Fibroblast of skin of scalp (primary cell): ENCODE measurements at places on chromosomes 2 and 18.

DNA sequence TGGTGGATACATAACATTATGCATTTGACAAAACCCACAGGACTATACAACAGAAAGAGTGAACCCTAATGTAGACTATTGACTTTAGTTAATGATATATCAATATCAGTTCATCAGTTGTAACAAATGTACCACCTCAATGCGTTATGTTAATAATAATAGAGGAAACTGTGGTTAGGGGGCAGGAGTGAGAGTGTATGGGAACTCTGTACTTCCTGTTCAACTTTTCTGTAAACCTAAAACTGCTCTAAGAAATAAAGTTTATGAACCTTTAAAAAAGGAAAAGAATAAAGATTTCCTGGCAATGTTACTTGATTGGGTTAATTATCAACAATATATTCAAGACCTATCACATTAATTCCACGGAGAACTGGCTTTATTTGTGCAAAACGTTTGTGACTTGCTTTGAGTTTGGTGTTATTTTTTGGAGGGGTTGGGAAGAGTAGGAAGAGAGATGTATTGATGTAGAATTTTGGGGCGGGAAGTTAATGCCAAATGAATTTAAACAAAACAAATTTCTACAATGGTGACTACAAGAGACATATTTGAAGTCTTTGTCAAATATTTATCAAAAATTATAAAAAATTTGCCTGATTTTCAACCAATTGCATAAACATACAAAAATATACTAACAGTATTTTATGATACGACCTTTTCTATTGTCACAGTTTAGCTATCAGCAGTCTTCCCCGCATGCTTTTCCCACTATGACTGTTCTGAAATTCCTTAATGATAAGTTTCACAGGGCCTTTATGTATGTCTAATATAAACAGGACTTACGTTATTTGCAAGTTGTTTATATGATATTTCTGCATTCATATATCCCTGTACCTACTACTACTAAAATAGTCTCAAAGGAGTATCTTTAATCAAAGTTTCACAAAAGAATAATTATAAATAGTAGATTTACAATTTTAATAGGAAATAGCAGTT is 2.1 kb upstream of the RTN4 start:
- DNase-seq: no peak

- no peak for DNase-seq
Measured at GRCh38 chr18:69328086-69328485, 72.6 kb upstream of the DOK6 start.

GRCh38 chr18:49645841-49646351 is 84.0 kb downstream of the LIPG start:
- DNase-seq: peak; percentile 55

GRCh38 chr2:38146907-38147307 is 71.0 kb upstream of the CYP1B1 start:
- peak; percentile 95 for DNase-seq

DNA sequence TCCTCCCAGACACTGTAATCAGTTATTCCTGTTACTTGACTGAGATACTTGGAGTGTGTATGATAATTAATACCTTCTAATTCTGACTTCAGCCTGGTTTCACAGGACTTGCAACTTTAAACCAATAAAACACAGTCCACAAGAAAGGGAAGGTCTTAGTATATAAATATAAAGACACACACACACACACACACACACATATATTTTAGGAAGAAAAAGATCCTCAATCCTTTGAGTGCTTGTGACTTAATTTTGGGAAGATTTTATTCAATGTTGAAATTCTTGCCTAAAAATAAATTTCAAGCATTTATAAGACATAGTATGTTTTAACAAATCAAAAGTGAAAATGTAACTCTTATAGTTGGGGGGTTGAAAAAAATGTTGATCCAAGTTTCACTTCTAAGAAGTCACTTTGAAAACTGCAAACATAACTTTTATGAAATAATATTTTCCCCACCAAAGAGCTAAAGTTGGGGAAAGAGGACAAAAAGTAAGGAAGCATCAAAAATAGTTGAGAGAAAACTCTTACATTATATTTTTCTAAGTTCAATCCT is 824 bp upstream of the VPS54 start:
- no peak for DNase-seq

DNA sequence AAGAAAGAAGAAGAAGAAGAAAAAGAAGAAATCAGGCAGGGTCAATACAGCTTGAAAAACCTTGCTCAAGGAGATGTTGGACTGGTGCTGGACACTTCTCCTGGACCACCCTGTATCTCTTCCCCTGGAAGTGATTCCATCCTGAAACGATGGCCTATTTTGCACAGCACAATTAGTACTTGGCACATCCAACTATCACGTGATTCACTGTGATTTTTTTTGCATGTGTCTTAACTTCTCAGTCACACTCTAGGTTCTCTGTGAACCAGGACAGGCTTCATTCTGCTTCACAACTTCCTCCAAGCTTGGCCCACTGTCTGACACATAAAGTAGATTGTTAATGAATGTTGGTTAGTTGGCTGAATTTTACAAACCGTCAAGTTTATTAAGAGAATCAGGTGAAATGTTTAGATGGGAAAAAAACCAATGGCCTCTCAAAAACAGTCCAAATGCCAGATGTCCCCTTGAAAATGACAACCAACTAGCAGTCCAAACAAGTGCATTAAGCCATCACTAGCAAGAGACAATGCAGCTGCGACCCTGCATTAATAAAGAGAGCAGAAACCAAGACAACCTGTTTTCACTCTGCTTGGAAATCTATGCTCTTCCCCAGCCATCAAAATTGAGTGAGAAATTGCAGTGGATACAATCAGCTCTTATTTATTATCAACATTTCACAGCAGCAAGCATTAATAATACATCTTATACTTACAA is 300.0 kb upstream of the CHAC2 start:
- DNase-seq: no peak

GRCh38 chr18:14768241-14768640 is 20.3 kb downstream of the ANKRD30B start:
- DNase-seq: peak; percentile 14

GRCh38 chr2:121865914-121866313 is 110.5 kb downstream of the TSN start:
- no peak for DNase-seq

GRCh38 chr2:204869132-204869823 is 324.0 kb downstream of the PARD3B start:
- peak; percentile 32 for DNase-seq

DNA sequence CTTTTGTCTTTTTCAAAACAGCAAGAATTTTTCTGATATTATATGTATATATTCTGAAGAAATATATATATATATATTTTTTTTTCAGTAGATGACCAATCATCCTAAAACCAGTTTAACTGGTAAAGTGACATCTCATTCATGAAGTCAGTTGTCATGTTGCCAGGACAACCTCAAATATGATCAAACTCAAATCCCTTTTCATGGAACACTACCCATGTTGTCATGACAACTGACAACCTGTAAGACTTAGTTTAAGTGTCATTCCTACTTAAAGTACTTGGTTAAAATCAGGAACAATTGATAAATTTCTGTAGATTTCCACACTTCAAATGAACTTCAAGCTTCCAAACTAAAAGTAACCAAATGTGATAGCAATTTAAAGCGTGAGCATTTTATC is 101.8 kb upstream of the ERBB4 start:
- no peak for DNase-seq

DNA sequence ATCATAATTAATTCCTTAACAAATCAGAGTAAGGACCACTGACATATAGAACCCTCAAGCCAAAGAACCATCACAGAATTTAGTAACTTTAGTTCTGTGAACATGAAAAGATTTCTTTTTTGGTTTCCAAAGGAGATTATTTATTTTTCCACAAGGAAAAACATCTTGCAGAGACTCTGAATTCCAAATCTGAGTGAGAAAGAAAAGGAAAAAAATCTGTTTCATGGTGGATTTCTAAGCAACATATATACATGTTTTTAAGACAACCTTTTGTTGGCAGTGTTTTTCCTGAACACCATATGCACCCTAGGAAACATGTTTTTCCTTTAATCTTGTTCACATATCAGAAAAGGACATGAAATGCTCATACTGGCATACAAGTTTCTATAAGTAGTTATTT is 149.8 kb downstream of the AGPS start:
- DNase-seq: no peak

DNA sequence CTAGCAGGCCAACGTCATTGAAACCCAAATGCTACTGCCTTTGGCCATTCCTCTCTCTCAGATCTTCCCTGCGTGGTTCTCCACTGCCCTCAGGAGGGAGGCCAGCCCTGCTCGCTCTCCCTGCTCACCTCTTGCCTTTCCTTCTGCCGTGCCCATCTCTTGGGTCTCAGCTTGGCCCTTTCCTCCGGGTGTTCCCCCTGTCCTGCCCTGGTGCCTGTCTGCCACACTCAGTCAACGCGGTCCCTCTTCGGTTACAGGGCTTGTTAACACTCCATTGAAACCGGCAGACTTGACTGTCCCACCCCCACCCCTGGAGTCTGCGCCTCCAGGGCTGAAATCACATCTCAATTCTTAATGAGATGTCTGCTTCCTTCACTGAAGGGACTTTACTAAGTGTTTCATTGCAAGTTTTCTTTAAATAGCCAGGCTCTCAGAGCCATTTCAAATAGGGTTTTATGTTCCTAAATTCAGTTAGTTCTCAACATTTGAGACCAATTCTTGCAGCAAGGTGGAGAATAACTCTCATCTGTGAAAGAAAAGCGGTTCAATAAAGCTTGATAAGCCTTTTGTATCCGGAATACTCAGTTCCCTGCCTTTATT is 237.6 kb downstream of the DYSF start:
- DNase-seq: no peak

- no peak for DNase-seq
Measured at GRCh38 chr2:121794233-121794632, 38.8 kb downstream of the TSN start.

- peak; percentile 69 for DNase-seq
Measured at GRCh38 chr2:53104263-53104662, 663.3 kb upstream of the CHAC2 start.

DNA sequence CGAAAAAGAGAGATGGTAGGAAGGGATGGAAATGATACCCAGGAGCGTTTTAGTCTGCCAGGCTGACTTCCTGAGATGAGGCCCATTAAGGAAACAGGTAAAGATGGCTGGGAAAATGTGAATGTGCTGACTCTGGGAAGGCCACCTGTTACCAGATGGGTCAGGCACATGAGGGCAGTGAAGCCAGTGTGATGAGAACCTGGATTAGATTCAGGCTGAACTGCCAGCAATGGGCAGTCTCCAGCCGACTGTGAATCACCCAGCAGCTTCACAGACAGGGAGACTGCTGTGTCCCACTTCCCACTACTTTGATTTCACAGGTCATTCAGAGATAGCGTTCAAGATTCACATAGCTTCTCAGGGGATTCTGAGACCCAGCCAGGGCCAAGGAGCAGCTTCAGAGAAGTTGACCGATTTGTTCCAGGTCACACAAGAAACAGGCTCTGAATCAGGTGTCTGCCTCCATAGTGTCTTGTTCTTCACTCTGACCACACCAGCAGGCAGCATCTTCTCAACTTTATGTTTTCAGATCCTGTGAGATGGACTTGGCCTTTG is 26.4 kb downstream of the CAPN13 start:
- DNase-seq: no peak

DNA sequence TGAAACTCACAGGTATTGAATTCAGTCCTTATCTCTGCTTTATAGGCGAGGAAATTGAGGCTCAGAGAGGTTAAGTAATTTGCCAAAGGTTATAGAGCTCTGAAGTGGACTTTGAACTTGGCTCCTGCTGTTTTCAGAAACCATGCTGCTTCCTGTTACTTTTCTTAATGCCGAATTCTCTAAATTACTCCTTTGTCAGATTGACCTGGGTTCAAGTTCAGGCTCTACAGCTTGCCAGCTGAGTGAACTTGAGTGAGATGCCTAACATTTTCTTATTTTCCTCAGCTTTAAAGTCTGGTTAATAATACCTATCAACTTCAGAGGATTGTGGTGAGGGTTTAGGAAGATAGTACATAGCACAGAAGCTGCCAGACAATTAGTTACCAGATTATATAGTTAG is 3.4 kb downstream of the ASAP2 start:
- DNase-seq: no peak

GRCh38 chr2:218859988-218860831 is 605 bp downstream of the WNT6 start:
- DNase-seq: no peak

DNA sequence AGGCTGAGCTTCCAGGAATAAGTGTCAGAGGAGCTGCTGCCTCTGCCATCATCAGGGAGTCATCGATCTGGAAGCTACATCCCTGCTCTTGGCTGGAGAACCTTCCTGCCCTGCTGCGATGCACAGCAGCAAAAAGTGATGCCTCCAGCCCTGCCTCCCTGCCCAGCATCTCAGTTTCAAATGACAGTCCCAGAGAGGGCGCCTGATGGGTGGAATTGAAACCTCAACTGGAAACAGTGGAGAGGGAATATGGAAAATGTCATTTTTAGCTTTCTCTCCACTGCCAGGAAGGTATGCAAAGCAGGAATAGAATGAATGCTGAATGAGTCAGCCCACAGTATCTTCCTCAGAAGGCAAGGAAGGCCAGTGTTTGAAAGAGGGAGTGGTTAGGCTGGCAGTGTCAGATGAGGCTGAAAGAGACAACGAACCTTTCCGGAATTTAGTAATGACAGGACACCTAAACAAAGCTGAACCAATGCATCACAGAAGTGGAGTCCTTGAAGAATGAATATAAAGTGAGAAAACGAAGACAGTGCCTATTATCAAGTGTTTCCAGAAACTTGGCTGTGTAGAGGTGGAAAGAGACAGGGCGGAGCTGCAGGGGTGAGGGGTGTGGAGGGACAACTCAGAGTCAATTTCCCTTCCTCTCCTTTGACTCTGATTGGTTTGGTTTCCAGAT is 153.9 kb upstream of the NDUFV2 start:
- peak; percentile 98 for DNase-seq

GRCh38 chr18:74283646-74284045 is 8.1 kb downstream of the CYB5A start:
- no peak for DNase-seq

DNA sequence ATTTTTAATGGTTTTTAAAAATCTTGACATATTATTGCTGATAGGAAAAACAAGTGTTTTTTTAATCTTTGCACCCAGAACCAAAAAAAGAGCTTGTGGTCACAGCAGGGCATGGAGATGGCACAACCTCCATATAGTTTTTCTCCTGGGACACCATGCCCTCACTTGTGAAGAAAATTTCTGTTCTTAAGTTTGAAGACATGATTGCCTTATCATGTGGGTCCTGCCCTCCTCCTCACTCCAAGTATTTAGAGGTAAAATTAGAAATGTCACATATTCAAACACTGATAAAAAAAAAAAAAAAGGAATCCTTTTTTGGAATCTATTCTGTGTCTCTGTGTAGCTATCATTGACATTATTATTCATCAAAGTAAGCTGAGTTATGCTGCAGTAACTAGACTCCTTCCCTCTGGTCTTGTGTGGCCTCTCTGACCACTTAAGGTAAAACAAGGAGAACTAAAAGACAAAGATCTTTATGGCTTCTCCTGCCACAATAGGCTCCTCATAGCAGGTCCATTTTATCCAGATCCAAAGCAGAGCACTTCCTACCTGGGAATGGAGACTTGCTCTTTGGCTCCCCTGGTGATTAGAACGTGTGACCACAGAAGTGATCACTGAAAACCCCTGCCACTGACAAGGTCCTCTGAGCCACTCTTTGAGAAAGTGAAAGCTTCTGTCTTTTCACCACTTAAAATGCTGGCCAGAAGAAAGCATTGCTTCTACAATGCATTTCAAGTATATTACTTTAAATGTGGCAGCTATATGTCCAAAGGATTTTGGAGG is 19.8 kb downstream of the ADD2 start:
- no peak for DNase-seq
